GM10248 (cell line): ENCODE measurements at places on chromosomes 12 and 14.

DNA sequence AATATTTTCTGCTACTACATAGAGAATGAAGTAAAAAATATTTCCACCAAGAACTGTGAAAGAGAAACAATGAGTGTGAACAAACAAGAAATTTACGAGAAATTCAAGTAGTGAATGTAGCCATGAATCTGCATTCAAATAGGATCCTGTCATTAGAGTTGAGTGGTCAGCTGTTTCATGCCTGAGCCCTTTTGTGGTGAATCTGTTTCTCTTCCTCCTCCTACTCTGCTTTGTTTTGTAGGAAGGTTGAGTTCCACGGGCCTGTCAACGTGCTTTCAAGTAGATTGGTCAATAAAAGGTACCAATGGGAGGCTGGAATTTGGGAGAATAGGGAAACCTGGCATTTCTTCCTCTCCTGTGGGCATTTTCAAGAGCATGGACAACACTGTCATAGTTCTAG is 1749.6 kb upstream of the FLRT2 start:
- no peak for DNase-seq

DNA sequence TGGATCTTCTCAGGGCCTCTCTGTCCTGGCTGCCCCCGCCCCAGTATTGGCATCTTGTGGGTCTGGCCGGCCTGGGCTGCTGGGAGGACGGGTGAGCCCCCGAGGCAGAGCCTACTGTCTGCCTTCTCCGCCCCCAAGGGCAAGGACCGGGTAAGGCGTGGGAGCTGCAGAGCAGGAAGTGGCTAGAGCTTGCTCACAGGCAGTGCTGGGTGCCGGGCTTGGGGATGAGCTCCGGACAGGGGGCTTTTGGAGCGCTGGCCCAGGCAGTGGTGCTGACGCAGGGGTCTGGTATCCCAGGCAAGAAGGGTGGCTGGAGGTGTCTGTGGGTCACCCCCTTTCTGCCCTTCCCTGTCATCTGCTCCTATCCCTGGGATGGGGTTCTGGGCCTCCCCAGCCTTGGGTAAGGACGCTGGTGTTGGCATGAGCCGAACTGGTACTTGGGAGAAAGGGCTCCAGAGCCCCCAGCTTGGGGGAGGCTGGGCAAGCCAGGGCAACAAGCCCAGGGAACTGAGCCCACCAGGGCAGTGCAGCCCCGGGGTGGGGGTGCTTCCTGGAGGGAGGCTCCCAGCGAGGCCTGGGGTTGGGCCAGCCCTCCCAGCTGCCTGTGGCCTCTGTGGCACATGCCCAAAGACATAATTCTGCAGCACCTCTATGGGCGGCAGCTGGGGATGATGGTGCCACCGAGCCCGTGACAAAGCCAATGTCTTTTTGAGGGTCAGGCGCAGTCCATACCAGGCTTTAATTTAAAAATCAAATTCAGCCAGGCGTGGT is 126.3 kb downstream of the KIF26A start:
- DNase-seq = no peak

DNA sequence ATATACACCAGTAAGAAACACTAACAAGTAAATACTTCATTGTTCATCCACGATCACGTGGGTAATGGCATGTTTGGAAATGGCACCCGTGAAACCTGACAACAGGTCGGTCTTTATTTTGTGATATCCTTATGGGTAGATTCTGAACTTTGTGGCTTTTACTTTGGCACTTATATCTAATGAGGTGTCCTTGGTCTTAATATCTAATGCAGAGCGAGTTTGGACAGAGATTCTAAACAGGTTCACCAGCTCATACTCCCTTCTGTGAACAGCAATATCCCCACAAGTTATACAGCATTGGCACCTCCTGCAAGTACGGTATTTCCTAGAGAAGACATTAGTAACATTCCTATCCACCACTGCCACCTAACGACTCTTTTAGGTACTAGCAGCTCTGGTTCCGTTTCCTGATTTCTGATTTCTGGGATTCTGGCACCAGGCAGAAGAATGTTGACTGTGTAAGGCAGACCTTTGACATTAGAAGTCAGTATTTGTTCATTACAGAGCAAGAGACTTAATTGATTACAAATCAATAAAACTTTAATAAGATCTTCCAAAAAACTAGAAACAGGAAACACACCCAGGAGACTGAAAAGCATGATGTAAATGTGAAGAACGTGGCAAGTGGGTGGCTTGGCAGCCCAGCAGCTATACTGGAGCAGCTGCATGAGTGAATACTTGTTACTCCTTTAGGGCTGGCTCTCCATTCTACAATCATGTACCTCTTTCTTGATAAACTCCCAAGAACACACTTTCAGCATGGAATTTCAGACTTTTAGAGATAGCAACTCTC is 2.5 kb downstream of the ANG start:
- DNase-seq = peak; percentile 69

DNA sequence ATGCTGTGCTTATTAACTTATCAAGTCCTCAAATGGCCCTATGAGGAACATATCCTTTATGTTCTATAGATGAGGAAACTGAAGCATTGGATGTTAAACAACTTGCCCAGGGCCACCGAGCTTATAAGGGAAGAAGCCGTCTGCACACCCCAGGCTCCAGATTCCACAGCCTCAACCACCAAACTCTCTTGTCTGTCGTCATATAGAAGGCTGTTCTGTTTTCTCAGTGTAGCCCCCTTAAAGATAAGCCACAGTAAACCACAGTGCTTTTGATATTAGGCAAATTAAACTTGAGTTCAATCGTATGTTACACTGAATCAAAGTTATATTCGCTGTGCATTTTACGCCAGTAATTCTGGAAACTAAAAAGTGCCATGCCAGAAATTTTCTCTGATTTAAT is 116.7 kb downstream of the PRKCH start:
- no peak for DNase-seq

DNA sequence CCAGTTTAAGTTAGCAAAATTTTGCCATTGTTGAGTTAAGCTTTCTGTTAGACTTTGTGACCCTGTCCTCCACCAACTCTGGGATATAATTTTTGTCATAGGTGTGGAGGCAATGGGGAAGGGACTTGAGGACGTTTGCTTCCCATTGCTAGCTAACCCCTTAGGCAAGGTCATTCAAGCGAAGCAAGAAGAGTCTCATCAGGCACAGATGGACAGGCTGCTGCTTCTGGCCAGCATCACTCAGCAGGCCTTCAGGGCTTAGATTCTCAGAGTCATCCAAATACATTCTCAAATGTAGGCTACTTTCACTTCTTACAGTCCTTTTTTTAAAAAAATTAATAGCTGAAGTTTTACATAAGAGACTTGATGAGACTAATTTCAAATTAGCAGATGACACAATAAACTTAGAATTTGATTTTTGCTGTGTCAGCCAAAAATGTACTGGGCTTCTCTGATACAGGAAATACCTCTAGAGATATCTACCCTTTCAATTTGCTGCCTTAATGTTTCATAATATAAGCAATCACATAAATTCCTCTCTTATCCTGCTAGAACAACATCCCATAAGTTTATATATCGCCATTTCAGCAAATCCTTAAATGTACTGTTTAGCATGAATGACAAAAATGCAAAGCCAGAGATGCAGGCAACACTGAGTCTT is 875.2 kb downstream of the FLRT2 start:
- DNase-seq = no peak

GRCh38 chr14:56664811-56665421 is 85.3 kb downstream of the TMEM260 start:
- DNase-seq = no peak

DNA sequence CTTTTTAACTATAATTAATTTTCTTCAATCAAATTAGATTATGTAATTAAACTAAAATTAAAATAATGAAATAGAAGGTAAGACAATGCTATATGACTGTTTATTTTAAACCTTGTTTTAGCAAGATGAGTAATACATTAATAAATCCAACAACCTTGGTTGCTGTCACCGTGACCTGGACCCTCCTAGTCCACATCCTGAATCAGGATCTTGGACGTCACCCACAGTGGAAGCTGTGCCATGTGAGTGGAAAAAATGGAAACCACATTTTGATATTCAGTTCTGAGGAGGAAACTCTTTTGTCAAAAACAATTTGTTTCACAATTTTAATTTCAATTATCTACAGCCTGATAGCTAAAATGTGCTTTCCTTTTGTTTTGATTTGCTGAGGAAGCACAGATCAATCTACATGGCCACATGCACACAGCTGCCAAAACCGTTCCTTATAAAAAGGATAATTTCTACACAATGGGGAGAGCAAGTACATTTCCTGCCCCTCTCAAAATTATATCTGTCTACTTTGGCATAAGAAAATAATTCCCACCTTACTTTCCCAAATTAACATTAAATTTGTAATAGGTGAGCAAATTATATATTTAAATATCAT is 255.5 kb downstream of the RASSF9 start:
- no peak for DNase-seq

GRCh38 chr12:26346736-26347135 is 151.4 kb downstream of the SSPN start:
- no peak for DNase-seq

DNA sequence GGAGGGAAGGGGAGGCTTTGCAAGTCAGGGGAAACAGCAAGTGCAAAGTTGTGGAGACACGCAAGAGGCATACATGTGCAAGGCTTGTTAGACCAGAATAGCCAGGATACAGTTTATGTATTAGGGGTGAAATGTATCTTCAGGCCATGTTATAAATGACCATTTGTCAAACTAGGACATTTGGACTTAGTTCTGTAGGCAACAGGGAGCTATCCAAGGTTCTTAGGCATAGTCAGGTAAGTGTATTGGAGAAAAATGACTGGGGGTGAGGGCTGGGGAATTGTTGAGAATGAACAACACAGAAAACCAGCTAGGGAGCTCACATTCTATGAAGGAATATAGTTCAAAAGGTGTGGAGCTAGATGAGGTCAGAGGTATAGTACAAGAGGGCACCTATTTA is 42.5 kb downstream of the TPH2 start:
- no peak for DNase-seq

DNA sequence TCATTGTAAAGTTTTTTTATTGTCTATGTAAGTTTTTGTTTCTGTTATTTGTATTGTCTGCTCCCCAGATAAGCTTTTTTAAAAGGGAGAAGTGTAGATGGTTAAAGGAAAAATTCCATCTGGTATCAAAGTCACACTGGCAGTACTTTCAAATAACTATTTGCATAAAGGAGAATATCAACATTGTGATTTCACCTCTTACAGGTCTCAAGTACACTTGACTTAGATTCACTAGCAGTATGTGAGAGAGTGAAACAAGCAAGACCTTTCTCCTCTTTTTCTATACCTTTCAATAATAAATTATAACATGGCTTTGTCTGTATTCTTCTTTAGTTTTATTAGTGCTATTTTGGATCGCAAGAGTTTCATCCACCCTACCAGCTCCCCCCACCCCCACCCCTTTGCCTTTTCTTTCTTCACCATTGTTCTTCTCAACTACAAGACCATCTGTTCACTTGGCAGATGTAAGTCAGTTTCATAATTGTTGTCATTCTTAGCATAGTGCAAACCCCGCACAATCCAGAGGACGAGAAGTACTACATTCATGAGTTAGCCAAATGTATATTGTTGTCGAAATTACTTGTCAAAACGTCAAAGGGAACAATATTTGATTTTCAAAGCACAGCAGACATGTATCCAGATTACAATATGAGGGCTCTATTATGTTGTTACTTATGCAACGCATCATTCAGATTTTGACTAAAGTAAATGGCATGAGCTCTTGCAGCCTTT is 602.7 kb upstream of the FLRT2 start:
- DNase-seq = no peak

DNA sequence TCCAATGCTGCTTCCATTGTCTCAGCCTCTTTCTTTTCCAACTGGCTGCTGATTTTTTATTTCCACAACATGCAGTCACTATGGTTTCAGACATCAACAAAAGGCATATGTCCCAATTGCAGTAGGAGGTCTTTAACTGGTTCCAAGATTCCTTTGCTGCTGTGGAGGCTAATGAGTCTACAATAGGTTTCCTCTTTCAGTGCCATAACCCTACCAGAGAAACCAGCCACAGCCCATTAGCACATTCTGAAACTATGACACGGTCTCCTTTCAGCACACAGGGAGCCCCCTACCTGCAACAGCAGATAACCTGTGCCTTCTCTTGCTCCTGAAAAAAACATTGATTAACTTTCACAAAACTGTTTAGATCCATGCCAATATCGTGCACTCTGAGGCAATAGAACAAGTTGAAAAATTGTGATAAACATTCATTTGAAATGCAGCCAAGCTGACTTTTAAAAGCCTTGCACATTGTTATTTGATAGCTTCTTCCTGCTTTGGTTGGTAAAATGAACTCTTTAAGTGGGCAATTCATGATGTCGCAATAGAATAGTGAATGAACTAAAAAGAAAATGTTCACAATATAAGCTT is 32.4 kb downstream of the PLEKHG7 start:
- no peak for DNase-seq

GRCh38 chr14:99749763-99750715 is 43.2 kb upstream of the EML1 start:
- no peak for DNase-seq

GRCh38 chr12:83826112-83826511 is 1086.5 kb downstream of the SLC6A15 start:
- peak; percentile 34 for DNase-seq

GRCh38 chr14:83101846-83102245 is 1568.2 kb upstream of the SEL1L start:
- no peak for DNase-seq

DNA sequence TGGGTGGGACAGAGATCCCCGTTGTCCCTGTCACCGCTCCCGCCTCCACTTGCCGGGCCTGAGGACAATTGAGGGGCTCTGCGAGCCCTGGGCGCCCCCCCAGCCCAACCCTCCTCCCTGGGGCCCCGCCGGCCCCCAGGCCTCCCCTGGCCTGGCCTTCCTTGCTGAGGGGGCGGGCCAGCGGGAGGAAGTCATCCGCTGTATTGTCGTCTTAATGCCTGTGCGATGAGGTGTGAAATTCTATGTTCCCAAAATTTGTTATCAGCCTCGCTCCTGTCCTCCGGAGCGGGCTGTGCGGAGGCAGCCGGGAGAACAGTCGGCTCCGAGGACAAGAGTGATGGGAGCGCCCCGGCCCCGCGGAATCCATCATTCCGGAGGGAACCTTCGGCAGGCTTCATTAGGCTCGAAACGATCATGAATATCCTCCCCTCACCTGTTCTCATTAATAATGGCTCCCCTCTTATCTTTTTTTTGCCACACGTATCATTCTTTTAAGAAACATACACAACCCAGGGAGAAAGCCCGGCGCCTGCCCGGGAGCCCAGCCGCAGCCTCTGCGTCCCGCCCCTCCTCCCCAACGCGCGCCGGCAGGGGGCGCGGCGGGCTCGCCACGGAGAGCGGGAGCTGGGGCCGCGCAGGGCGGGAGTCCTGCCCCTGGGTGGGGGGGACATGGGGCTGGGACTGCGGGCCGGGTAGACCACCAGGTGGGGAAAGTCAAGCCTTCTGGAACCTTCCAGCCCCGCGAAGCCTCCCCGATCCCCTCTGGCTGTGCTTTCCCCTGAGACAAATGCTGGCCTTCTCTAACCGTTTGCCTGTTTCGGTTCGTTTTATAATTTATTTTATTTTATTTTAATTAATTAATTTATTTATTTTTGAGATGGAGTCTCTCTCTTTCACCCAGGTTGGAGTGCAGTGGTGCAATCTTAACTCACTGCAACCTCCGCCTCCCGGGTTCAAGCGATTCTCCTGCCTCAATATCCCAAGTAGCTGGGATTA is 17.1 kb upstream of the DLK1 start:
- DNase-seq = no peak
